Breast epithelium (tissue), 4 donors: ENCODE measurements at places on chromosomes 13 and 19. TPM values are rescaled to one million over a fixed set of nuclear protein-coding genes. Genes with fewer than 3 reads are reported as not detected.

RXFP2 gene
- total RNA-seq, result 0.48 TPM

FPR1 gene
- total RNA-seq, result 13.1 TPM

MATK gene
- total RNA-seq, result 1.8 TPM

B3GNT8 gene
- total RNA-seq, result 3.0 TPM

DNA sequence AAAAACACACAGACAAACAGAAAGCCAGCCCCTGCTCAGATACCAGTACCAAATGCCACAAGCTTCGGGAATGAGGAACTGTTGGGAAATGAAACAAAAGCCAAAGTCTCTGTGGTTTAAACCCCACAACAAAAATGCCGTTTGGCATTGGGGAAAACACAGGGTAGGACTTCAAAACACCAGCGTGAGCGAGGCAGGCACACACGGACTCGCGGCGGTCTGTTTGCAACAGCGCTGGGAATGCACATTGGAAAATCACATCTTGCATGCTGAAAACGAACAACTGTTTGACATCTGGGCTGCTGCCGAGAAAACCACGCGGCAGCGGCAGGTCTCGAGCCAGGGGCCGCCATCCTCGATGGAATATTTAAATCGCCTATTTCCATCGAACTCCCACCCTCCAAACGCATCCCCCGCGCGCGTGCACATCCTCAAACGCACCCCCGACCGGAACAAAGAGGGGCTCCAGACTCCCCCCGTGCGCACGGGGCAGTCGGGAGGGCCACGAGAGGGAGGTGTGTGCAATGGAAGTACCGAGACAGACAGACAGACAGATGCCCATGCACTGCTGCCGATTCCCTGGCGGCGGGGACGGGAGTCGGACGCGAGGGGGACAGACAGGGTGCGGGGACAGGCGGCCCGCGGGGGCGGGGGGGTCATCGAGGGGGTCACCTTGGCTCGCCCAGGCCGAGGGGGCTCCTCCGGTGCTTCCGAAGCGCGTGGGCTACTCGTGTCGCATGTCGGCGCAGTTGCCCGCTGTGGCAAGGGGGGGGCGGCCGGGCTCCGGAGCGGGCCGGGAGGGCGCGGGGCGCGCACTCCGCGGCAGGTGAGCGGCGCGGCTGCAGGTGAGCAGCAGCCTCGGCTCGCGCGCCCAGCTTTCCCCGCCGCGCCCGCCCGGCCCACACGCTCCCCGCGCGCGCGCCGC, at the start of gene GPR12:
GPR12 (minus strand) TSS at position 880 of the 925 bp plus-strand sequence. CDS start 959 bp downstream, outside the sequence.
- DNase-seq, result no peak

DNA sequence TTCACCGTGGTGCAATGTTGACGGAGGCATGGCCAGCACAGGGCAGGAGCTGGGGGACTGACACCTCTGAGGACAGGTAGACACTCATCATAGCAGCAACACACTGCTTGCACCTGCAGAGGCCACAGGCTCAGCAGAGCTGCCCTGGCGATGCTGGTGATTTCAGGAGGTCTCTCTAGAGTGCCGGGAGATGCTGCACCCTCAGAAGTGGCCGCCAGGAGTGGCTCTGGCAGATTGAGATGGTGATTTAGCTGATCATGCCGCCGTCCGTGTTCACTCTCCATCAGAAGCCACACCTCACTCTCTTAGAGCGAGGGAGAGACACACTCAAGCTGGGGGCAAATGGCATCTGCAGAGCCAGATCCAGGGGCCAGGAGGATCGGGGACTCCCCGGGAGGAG, 244.6 kb upstream of the SGCG start:
- DNase-seq, result no peak

GRCh38 chr13:26036383-26036782, 15.4 kb downstream of the SHISA2 start:
- DNase-seq, result no peak

GRCh38 chr13:33228648-33229445, 56.7 kb downstream of the STARD13 start:
- no peak for DNase-seq
